ENCODE measurements at places on chromosomes 13 and 19. TPM values are rescaled to one million over a fixed set of nuclear protein-coding genes. Genes with fewer than 3 reads are reported as not detected.

DNA sequence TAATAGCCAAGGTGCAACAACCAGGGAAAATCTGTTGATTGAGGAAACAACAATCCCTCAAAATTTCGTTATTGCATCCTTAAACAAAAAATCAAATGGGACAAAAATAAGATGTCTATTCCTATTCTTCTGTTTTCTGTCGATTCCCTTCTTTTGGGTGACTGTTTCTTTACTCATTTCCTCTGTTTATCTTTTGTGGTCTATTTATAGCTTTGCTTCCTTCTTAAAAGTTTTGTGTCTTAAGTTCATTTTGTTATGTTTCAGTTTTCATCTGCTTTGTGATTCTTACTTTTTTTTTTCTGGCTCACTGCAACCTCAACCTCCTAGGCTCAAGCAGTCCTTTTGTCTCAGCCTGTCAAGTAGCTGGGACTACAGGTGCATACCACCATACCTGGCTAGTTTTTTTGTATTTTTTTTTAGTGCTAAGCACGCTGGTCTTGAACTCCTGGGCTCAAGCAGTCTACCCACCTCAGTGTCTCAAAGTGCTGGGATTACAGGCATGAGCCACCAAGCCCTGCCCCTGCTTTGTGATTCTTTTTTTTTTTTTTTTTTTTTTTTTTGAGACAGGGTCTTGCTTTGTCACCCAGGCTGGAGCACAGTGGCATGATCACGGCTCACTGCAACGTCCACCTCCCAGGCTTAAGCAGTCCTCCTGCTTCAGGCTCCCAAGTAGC is 10.4 kb downstream of the ZNF146 start:
- ATAC-seq = no peak

GRCh38 chr13:43124490-43124889 is 101.1 kb downstream of the DNAJC15 start:
- no peak for ATAC-seq

- no peak for ATAC-seq
Measured at GRCh38 chr13:35518337-35518946, 42.0 kb upstream of the MAB21L1 start.

DNA sequence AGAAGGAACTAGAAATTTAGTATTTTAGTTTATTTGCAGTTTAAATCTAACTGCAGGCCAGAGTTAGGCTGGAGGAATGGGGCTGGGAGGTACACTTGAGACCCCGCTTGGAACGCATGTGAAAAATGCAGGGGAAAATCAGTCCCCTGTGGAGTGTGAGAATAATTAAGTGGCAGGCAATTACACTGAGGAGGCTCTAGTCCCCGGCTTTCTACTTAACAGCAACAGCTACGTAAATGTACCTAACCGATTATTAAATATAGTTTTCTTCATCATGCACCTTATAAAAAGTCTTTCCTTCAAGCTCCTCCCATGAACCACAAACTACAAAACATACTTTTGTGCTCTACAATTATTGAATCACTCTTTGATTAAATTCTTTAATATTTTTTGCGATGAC is 804 bp downstream of the ZNF708 start:
- no peak for ATAC-seq

Gene KLF12
- 25.5 TPM for total RNA-seq

GRCh38 chr13:36445278-36445677 is 13.0 kb downstream of the CCNA1 start:
- no peak for ATAC-seq

Gene ETV2
- total RNA-seq = 0.77 TPM

Gene PLK5
- not detected for total RNA-seq

Data from motor neuron (in vitro differentiated cells).